Right atrium auricular region (tissue), 2 donors: ENCODE measurements at places on chromosomes 12 and 14. TPM values are rescaled to one million over a fixed set of nuclear protein-coding genes. Genes with fewer than 3 reads are reported as not detected.
A peak's percentile ranks its signal among the peaks of the same experiment; 100 is the strongest.

- H3K27me3 ChIP-seq: no peaks in the 10 kb centered on the region
- H3K4me3 ChIP-seq: no peak overlapping the region
- H3K36me3 ChIP-seq: no peaks in the 10 kb centered on the region
- H3K27ac ChIP-seq: no peak overlapping the region
Observed at GRCh38 chr12:47302111-47302671, 222.4 kb upstream of the AMIGO2 start.

ZNF839 gene
- 6.4 TPM for total RNA-seq

- no peak overlapping the region for H3K27ac ChIP-seq
- H3K27me3 ChIP-seq: no peaks in the 10 kb centered on the region
- no peak for DNase-seq
Observed at GRCh38 chr12:90428465-90428864, 526.5 kb downstream of the CCER1 start.

- H3K4me1 ChIP-seq: no peaks in the 10 kb centered on the region
- H3K36me3 ChIP-seq: no peaks in the 10 kb centered on the region
- H3K27me3 ChIP-seq: no peaks in the 10 kb centered on the region
- DNase-seq: no peak
- no peak overlapping the region for H3K4me3 ChIP-seq
Observed at GRCh38 chr12:92085040-92085735, 60.5 kb downstream of the BTG1 start.

- H3K36me3 ChIP-seq: no peaks in the 10 kb centered on the region
- peak; percentile 82 for DNase-seq
- peak overlapping the region; percentile 95 for H3K27ac ChIP-seq
- peaks cover 87% of the 10 kb centered on the region for H3K4me1 ChIP-seq
- H3K4me3 ChIP-seq: no peak overlapping the region
Observed at GRCh38 chr12:124520265-124520701, 47.1 kb downstream of the NCOR2 start.

SIX6 gene
- not detected for total RNA-seq

MYBPC1 gene
- total RNA-seq: 3.0 TPM
